ENCODE measurements at places on chromosomes 1 and 21.
A peak's percentile ranks its signal among the peaks of the same experiment; 100 is the strongest.

GRCh38 chr1:46425726-46426125, 31.6 kb downstream of the FAAH start:
- no peak for DNase-seq

DNA sequence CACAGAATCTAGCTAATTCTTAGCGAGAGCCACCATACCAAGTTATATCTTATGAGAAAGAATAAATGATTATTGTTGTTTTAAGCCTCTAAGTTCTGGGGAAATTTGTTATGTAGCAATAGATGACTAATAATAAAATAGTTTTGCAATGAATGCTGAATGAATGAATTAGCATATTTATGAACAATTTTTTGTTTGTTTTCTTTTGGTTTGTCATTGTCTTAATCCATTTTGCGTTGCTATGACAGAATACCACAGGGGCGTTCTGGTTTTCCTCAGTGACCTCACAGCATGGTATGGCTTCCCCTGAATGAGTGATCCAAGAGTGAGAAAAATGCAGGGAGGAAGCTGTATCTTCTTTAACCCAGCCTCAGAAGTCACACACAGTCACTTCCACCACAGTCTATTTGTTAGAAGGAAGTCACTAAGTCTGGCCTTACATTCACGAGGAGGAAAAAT, 53.8 kb upstream of the HPDL start:
- peak; percentile 70 for DNase-seq

DNA sequence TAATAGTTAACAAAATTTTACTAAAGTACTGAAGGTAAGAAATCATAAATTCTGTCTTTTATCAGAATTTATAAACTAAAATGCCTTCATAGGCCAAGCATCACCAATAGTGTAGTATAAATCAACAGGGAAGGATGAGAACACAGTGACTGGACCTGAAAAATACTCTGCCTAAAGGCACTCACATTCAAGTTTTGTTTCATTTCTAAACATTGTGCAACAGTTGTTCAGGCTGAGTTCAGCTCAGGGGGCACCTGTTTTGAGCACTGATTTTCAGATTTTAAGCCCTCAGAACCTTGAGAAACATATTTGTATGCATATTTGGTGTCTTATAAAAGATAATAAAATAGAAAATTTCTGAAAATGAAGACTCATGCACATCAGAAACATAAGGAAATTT, 12.4 kb downstream of the ACBD6 start:
- no peak for DNase-seq

DNA sequence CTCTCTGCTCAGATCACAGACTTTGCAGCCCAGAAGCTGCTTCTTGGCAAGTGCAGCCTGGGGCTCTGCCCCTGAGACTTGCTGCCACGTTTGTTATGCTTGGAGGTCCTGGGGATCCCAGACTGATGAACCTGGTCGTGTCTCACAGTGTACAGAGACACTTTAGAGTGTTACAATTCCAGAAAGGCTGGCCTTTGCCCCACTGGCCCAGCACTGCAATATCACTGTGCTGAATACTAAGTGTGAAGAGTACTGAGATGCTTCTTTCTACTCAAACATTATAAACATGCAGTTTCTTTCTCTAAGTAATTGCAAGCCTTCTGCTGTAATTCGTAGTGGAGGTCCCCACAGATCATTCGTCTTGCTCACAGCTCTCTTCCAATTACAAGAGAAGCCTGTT, 133.2 kb downstream of the MAP3K21 start:
- no peak for DNase-seq

DNA sequence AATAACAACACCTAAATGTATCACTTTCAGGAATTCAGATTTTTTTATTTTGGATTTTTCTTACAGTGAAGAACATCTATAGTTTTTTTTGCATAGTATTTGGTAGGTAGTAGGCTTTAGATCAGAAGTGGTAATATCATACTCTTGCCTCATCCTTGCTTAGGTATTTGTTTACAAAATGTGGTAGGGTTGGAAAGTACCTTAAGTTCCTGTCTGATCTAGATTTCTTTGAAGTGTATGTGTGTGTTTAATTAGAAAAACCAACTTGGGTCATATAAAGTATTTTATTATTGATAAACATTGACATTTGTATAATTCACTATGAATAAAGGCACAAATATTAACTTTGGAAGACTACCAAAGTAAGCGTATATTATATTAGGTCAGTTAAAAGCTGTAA, 85.3 kb upstream of the GPR88 start:
- peak; percentile 47 for DNase-seq

DNA sequence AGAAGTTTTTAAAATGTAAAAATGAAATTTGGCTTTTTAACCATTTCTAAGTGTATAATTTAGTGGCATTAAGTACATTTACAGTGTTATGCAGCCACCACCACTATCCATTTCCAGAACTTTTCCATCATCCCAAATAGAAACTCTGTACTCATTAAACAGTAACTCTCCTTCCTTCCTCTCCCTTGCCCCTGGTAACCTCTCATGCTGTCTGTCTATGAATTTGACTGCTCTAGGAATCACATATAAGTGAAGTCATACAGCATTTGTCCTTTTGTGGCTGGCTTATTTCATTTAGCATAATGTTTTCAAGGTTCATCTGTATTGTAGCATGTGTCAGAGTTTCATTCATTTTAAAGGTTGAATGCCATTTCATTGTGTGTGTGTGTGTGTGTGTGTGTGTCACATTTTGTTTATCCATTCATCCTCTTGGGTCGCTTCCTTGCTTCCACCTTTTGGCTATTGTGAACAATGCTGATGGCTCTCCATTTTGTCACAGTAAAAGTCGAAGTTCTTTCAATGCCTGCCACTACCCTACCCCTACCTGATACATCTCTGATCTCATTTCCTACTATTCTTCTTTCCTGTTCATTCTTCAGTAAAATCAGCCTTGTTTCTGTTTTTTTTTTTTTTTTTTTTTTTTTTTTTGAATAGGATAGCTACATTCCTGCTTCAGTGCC, 45.3 kb downstream of the F3 start:
- no peak for DNase-seq

DNA sequence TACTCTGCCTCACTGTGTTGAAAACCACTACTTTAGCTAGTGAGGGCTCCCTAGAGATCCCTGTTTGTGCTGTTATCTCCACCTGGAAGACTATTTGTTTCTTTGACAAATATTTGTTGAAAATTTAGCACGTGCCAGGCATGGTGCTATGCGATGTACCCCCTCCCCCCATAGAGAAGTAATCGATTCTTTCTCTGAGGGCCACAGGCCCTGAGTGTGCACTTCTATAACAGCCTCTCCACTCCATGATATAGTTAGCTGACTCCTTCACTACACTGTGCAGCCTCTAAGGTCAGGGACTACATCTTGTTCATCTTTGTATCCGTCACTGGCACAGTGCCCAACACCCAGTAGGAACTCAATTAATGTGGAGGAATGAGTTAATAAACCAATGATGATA, 17.3 kb upstream of the RBM15 start:
- no peak for DNase-seq

DNA sequence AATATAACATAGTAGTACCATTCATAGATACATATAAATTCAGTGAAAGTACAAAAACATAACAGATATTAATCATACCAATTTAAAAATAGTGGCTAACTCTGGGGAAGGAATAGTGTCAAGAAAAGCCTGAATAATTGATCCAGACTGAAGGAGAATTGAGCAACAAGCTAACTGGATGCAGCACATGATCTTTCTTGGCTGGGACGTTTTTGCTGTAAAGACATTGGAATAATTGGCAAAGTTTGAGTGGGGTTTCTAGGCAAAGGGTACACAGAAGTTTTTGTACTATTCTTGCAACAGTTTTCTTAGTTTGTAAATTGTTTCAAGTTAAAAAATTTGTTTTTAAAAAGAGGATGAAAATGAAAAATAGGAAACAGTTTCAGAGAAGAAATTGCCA, 2.6 kb upstream of the SH3GLB1 start:
- DNase-seq, result no peak

DNA sequence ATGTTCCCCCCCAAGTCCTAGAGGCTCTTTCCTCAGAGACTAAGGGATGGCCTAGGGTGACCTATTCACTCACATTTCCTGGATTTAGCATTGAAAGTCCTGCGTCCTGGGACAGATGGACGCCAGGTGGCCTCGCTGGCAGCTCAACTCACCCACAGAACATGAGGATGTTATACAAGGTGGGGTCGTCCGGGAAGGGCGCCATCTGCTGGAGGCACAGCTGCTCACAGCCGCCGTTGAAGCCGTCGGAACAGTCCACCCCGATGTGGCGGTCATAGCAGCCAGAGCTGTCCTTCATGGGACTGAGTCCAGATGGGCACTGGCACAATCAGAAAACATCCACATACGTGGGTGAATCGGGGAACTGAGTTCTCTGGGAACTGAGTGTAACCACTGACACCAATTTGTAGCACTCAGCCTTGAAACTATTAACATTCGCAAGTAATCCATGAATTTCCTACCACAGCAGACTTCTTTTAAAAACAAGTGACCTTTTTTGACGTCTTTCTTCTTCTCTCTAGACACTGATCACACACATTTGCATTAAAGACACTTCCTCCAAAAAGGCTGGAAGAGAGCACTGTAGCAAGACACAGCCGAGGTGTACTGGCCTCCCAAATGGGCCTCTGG, 215.4 kb downstream of the ASTN1 start:
- peak; percentile 40 for DNase-seq

DNA sequence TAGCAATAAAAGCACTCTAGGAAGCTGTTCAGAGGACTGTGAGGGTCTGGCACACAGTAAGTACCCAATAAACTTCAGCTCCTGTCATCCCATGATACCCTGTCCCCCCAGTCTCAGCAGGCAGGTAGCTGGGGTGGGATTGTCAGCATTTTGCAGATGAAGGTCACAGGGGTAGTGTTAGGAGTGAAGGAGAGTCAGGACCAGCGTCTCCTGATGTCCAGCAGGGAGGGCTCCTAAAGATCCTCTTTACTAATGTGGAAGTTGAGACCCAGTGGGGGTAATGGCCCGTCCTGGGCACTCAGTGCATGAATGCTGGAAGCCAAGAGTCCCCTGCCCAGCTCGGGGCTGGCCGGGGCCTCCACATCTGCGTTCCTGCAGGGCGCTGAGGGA, 31.3 kb upstream of the EDN2 start:
- DNase-seq, result no peak

DNA sequence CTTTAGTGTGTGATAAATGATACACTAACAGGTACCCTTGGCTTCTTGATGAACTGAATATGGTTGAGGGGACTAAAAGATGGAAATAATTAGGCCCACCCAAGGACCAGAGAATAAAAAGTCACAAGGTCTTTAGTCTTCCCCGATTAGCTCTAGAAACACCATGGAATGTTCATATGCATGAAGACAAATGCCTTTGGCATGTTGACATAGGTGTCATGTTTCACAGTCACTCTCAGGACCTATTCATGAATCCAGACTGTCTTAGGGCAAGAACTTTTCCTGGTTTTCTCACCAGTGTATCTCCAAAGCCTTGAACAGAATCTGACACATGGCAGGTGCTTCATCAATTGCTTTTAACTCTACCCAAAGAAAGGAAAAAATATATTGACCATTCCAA, 412.8 kb downstream of the AJAP1 start:
- DNase-seq, result peak; percentile 1
